EL (cell line): ENCODE measurements at places on chromosomes 5 and 9.

GRCh38 chr9:133819923-133820322 is 81.8 kb upstream of the SARDH start:
- no peak for DNase-seq

GRCh38 chr9:129611307-129611800 is 9.5 kb downstream of the C9orf50 start:
- DNase-seq = no peak

- DNase-seq = peak; percentile 43
Observed at GRCh38 chr9:80651044-80651443, 1038.3 kb downstream of the TLE1 start.

- DNase-seq = peak; percentile 34
Observed at GRCh38 chr9:36191290-36191645, 547 bp downstream of the CLTA start.

- peak; percentile 51 for DNase-seq
Observed at GRCh38 chr5:52801329-52801728, 13.6 kb downstream of the ITGA1 start.

DNA sequence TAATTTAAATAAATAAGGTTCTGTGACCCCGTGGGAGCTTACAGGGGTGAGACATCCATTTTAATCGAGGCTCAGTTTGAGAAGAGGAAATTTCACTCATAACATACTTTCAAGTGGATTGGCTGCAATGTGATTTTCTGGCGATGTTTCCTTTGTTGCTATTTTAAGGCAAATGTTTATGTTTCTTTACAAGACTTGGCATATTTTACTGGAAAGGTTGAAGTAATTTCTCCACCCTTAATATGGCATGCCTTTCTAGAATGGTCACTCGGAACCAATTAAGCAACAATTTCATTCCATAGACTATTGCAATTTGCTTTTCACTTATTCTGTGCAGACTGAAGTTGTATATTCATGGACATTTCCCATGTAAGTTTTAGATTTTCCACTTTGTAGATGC is 438.0 kb upstream of the WWC1 start:
- peak; percentile 38 for DNase-seq

DNA sequence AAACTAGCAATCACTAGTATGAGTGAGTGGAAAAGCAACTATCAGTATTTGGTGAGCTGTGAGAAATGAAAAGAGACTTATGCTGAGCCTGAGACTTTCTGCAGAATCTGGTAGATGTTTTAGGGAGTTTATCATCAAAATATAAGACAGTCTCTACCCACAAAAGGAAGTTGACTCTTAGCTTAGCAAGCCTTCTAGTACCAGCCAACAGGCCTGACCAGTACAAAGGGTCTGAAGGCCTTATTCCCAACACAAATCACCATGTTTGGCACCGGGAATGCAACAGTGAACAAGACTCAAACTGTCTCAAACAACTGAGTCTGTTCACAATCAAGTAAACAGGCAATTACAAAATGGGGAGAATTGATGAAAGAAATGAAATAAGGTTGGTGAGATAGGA is 244.4 kb downstream of the CWC27 start:
- no peak for DNase-seq

GRCh38 chr5:149358294-149358651 is 427 bp downstream of the PCYOX1L start:
- peak; percentile 28 for DNase-seq

- no peak for DNase-seq
Observed at GRCh38 chr9:2355697-2355983, 265.9 kb upstream of the VLDLR start.

GRCh38 chr5:76634661-76635060 is 11.5 kb upstream of the F2RL2 start:
- DNase-seq = no peak

DNA sequence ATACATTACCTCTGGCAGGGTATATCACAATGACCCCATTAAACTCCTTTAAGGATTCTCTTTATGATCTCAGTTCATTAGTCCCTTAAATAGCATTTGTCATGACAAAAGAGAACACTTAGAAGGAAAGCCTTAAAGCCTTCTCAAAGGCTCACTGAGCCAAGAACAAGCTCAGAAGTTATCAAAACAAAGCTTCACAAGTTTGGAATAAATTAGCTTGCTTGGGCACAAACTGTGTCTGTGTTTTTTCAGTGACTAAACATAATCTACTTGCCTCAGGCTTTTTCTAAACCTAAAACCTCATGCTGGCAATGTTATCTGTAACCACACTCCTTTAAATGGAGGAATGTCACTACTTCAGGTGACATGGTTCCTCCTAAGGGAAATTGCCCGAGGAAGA is 1114.9 kb upstream of the C9orf72 start:
- DNase-seq = no peak

GRCh38 chr9:69963803-69964202 is 79.8 kb upstream of the MAMDC2 start:
- DNase-seq = no peak

DNA sequence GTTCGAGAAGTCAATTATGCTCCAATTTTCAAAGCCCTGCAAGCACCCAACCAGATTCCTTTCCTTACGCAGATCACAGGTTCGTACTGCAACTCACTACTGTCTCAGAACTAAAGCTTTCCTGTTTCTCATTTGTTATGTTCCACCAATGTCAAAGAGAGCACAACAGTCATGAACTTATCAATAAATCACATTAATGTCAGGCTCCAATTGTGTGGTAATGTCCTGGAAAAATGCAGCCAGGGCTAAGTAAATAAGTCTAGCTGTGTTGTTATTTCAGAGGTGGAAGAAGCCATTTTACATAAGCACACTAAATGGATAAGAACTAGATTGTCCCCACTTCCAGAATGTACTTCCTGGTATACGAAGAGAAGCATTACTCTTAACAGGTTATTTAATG is 488.6 kb upstream of the PTGER4 start:
- no peak for DNase-seq

GRCh38 chr9:131366761-131367401 is 27.0 kb upstream of the PRRC2B start:
- DNase-seq = peak; percentile 62

- no peak for DNase-seq
Observed at GRCh38 chr5:138832218-138832617, 42.9 kb downstream of the LRRTM2 start.

DNA sequence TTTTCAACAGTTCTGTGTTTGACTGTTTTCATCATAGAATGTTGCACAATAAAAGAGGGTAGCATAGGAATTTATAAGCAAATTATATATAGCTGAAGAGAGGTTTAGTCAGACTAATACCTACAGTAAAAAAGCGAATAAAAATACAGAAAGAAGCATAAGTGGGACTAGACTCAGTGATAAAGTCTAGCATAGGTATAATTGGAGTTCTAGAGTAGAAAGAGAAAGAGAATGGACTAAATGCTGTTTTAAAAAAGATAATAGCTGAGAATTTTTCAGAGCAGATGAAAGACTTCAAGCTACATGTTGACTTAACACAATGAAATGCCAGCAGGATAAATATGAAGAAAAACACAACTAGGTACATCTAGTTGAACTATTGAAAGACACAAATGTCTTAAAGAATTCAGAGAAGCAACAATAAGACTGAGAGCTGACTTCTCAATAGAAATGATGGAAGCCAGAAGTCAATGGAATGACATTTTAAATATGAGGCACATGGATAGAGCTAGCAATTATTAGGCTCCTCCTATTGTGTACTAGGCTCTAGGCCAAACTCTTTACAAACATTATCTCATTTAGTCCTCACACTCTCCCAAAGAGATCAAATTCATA is 573.9 kb downstream of the ZNF608 start:
- DNase-seq = no peak

- DNase-seq = no peak
Observed at GRCh38 chr9:136386018-136386417, 12.5 kb upstream of the CARD9 start.

GRCh38 chr9:77128125-77128789 is 49.1 kb upstream of the VPS13A start:
- DNase-seq = no peak

DNA sequence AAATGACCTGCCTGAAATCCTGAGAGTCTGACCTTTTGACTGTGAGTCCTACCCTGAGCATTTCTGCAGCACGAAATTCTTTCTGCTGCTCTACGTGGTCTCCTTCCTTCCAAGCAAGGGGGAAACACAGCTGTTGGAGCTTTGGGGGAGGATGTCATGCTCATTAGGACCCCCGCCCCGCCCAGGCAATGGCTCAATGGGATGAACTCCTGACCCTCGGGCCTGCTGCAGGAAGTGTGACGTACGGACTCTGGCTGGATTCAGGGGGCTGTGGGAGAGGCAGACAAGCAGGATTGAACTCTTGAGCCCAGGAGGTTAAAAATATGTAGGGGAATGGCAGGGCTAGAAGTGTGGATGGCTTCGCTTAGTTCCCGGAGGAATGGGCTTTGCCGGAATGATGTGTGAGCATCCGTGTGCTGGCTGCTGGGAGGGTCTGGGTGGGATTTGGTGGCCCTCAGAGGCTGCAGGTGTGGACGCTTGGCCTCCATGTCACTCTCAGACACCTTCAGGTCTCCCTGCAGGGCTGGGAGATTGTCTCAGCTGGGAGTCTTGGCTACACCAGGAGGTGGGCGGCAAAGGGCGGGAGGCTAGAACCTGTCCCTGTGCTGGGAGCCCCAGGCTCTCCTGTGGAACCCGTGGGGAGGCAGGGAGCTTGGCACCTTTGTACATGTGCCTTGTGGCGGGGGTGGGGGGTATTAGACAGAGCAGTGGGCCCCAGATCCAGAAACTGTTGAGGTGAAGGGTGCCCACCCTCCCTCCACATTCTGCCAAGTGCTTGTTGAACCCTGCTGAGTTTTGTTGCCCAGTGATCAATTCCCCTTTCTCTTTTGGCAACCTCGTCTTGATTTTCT is 26.3 kb downstream of the STC2 start:
- DNase-seq = no peak

- DNase-seq = peak; percentile 66
Observed at GRCh38 chr5:132962429-132963021, 909 bp downstream of the AFF4 start.

- no peak for DNase-seq
Observed at GRCh38 chr5:40575921-40576320, 103.8 kb upstream of the PTGER4 start.

GRCh38 chr5:119063579-119064379 is 7.1 kb upstream of the DMXL1 start:
- peak; percentile 13 for DNase-seq

GRCh38 chr9:90249094-90249493 is 393.5 kb downstream of the DIRAS2 start:
- DNase-seq = no peak

DNA sequence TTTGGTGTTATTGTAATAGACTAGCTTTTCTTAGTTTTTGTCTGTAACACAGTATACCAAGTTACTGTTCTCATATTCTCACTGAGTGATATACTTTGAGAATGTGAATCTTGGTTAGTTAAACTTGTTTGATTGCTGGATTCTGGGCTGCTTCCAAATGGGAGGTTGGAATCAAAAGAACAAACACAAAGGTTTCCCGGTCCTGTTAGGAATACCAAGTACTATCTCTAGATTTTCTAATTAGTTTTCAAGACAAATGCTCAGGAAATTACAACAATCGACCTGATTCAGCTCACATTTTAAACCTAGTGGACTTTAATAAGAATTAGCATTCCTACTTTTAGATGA is 244.3 kb downstream of the CSNK1G3 start:
- DNase-seq = peak; percentile 25

DNA sequence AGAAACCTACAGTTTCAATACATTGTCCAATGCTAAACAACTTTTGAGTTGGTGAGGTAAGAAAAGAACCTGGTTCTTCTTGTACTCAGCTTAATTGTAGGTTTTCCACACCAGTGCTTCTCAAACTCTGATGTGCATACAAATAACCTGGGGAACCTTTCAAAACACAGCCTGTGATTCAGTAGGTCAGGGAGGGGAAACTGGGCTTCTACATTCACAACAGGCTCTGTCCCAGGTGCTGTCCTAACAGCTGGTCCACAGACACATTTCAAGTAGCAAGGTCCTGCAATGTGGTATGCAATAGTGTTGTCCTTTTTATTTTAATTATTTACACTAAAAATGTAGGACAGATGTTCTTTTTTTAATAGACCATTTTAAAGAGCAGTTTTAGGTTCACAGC is 47.4 kb upstream of the SNCAIP start:
- DNase-seq = no peak

GRCh38 chr9:128108269-128109049 is 19.1 kb downstream of the PTGES2 start:
- DNase-seq = no peak

DNA sequence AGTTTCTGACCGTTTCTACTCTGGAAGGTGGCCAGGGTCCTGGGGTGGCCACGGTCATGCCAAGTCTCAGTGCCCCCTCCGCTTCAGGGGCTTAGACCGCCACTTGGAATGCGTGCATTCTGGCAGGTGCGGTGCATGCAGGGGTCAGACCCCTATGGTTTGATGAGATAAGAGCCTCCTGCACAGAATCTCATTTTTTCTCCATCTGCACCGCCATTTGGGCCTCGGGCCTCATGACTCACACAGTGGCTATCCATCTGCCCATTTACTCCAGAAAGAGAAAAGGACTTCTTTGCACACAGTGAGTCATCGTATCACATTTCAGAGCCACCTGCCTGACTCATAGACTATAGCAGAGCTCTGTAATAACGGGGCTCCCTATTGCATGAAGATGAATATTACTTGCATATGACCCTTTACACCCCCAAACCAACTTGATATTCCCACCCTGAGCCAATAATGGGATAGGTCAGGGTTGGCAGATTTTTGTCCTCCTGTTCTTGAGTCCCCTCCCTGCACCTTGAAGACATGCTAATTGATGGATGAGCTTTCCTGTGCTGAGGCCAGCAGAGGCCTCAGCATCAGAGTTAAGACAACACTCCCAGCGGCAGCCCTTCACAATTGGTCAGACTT is 157.4 kb downstream of the NR3C1 start:
- DNase-seq = peak; percentile 98
